Activated CD4-positive, alpha-beta T cell treated with anti-CD3 and anti-CD28 coated beads for 1 hour (primary cell): ENCODE measurements at places on chromosomes 12 and 14.

DNA sequence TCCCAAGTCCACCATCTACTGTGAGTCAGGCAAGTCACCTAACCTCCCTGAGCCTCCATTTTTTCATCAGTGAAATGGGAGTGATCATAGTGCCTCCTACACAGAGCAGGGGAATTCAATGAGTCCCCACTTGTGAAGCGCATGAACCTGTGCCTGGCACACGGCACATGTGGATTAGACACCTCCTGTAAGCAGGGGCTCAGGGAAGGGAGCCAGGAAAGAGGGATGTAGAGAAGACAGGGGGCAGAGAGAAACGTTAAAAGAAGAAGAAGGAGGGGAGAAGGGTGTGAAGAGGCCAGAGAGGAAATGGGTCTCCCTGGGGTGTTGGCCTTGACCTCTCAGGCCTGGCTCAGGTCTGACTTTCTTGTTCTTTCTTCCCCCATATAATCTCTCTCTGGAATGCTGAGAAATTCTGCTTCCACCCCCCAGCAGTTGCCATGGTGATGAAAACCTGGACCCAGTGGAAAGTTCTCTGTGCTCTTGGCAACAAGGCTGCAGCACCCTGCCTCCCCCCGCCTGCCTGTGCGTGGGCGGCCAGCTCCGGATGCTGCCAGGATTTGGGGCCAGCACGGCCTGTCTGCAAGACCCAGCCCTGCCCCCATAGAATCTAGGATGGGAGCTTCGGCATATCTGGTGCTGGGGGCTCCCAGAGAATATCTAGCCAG, 94.5 kb downstream of the CALM1 start:
- no peak for DNase-seq

- no peak for DNase-seq
Observed at GRCh38 chr12:48201516-48201915, 1.6 kb downstream of the OR10AD1 start.

DNA sequence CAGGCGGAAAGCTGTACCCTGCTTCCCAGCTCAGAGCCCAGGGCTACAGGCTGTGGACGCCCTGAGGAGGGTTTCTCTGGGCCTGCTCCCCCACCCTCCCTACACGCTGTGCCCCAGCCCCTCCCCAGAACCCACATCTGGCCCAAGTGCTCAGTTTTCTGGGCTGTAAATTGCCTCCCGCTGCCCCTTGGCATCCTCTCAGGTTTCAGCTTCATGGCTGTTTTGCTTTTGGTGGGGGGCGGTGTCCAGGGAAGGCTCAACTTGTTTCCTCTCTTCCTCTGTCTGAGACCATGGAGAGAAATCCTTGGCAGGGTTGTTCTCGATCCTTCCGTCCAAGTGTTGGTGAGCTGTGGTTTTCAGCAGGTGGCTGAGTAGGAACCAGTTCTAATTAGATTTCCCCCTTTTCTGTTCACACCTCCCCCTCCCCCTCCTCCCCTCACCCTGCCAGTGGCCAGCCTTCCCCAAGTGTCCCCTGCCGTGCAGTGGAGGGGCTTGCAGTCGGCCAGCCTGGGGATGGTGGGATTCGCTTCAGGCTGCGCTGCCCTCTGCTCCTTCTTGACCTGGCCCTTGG, 61.8 kb downstream of the TSPAN9 start:
- DNase-seq: no peak

DNA sequence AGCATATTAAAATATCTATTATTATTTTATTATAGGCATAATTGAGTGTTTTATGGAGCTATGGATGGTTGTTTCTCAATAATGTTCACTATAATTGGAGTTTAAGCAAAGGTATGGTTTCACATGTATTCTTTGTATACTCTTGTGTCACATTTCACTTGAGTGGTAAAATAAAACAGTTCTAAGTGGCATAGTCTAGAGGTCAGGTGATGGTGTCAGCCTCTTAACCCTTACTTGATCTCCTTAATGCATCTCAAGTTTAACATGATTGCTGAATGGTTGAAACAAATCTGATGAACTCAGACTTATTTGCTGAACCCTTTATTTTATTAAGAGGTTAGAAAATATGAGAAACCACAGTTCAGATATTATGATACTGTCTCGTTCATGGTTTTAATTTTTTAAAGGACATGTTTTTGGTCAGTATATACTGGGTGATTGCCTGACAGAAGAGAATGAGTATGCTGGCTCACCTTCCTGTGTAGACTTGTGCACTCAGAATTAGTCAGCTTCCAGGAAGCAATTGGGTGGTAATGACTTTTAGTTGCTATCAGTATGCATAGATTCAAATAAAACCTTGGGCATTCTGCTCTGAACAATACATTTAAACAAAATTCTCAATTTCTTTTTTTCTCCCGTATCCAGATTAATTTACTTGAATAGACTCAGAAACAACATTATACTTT, 464.6 kb downstream of the PCNX1 start:
- no peak for DNase-seq

GRCh38 chr14:104977681-104978653, at the start of gene AHNAK2:
Gene AHNAK2, minus strand, starts transcription at chr14:104978374. Its CDS starts 137 bp downstream, at chr14:104978237.
- DNase-seq: no peak

DNA sequence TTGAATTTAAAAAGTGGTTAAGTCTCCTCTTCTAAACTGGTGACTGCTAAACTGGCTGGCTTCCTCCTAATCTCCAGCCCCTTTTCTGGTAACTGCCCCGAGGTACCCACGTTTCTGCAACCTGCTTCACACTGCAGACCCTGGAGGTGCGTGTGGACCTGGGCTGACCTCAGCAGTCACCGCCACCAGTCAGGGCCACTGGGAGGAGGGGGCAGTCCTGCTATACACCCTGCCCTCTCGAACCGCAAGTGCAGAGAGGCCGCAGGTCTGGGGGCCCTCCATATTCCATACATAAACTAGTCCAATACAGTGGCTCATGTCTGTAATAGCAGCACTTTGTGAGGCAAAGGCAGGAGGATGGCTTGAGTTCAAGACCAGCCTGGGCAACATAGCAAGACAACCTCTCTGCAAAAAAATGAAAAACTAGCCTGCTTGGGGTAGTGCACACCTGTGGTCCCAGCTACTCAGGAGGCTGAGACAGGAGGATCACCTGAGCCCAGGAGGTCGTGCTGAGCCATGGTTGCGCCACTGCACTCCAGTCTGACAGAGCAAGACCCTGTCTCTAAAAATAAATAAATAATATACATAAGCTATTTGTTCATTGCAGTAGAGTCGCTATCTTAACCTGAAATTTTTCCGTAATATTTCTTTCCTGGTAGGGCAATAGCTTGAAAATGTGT, 25.6 kb downstream of the VPS37B start:
- no peak for DNase-seq
